ENCODE measurements at places on chromosomes 6 and 20.

- no peak for DNase-seq
Observed at GRCh38 chr20:41309817-41310216, 7.7 kb downstream of the ZHX3 start.

GRCh38 chr6:52423448-52423847 is 3.3 kb downstream of the EFHC1 start:
- DNase-seq: no peak

GRCh38 chr6:37785002-37785662 is 34.4 kb upstream of the ZFAND3 start:
- DNase-seq: no peak

- DNase-seq: no peak
Observed at GRCh38 chr6:111427341-111428116, 55.5 kb downstream of the REV3L start.

DNA sequence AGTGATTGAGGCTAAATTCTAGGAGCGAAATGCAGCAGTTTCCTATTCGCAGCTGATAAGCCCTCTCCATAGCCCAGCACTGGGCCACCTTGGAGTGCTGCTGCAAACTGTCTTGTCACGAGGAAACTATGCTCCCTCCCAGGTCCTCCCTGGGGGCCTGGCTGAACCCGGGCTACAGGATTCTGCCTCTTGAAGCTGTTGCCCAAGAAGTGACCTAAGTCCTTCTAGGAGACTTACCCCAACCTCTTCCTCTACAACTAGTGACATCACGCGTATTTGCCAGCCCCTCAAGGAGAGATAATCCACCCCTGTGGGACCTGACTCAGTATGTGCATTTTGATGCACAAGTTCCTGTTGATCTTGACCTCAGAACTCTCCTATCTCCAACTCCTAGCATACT is 26.5 kb upstream of the ZFAND3 start:
- no peak for DNase-seq

All from activated CD8-positive, alpha-beta memory T cell treated with anti-CD3 and anti-CD28 coated beads for 1 hour (primary cell).